ENCODE measurements at places on chromosomes 6 and 20. TPM values are rescaled to one million over a fixed set of nuclear protein-coding genes. Genes with fewer than 3 reads are reported as not detected.

GRCh38 chr6:141475259-141475658, 657.5 kb upstream of the GJE1 start:
- DNase-seq, result no peak

GRCh38 chr20:32510601-32511357, 74.4 kb downstream of the NOL4L start:
- peak; percentile 46 for DNase-seq

DNA sequence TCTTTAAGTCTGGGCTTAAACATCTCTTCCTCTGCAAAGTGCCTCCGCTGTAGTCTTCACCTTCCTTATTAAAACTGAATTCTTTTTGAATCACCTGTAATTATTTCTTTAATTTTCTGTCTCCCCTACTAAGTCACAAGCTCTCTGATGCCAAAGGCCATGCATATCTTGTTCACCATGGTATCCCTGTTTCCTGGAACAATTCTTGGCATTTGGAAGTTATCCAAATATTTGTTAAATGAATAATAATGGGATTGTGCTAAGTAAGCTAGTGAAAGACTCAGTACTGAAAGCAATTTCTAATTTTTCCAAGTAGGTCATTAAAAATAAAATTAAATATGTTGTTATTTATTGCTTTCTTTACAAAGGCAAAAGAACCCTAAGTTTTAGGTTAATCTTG, 12.2 kb downstream of the SNAP91 start:
- no peak for DNase-seq

DNA sequence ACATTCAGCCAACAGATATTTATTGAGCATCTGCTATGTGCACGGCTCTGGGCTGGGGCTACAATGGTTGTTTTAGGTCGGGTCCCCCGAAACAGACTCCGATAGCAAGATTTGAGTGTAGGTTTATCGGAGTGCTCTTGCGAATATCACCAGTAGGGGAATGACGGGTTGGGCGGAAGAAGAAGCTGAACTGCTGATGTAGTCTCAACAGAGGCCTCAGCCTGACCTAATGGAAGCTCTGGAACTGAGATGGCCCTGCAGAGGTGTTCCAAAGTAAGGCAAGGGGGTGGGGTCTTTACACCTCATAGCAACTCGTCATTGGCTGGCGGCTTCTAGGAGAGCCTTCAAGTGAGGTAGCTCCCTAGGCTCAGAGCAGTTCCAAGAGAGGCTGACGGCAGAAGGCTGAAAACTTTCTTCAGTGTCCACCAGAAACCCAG, 1.1 kb downstream of the L3MBTL1 start:
- DNase-seq, result no peak

- no peak for DNase-seq
Measured at GRCh38 chr20:47263465-47264084, 92.9 kb downstream of the ZMYND8 start.

- no peak for DNase-seq
Measured at GRCh38 chr6:150770637-150771036, 94.9 kb upstream of the MTHFD1L start.

GRCh38 chr6:158552796-158553138, 7.1 kb upstream of the TMEM181 start:
- DNase-seq, result no peak

- DNase-seq, result no peak
Measured at GRCh38 chr20:33875055-33875454, 63.9 kb downstream of the CHMP4B start.

- no peak for DNase-seq
Measured at GRCh38 chr6:21107796-21108195, 485.8 kb upstream of the SOX4 start.

DNA sequence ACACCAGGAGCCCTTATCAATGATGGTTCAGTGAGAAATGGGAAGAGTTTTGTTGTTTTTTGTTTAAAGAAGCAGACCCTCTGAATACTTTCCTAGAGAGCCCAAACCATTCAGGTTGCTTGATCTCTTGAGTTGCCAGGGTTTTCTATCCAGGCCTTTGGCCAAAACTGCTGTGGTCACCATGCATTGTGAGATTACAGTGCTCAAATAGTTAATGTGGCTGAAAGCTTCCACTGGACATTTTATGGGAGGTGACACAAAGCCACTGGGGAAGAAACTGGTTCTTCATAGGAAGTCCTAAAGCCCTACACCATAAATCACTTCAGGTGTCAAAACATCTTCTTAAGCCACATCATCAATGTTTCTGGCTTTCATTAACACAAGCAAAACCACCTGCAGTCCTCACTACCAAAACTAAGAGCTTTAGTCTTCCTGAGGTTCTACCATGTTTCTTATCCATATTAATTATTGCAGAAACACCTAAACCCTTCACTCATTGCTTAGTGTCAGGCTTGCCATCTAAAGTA, 101.6 kb downstream of the IBTK start:
- no peak for DNase-seq

DNA sequence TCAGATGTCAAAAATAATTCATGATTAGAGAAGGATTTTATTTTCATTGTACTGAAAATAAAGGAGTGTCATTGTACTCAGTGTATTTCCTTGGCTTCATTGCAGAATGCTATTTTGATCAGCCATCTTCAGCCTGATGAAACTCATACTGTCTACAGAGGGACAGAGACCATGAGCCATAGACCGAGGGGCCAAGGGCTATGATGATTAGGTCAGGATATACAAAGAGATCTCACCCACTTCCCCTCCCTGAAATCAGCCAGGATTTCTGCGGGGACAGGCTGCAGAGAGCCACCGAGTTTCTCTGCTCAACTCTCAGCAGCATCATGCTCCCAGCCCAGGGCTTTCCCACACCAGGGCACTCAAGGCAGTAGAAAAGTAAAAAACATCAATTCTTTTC, 47.0 kb downstream of the ALDH8A1 start:
- DNase-seq, result no peak

GRCh38 chr6:106117579-106117978, 31.4 kb downstream of the PRDM1 start:
- DNase-seq, result no peak

DNA sequence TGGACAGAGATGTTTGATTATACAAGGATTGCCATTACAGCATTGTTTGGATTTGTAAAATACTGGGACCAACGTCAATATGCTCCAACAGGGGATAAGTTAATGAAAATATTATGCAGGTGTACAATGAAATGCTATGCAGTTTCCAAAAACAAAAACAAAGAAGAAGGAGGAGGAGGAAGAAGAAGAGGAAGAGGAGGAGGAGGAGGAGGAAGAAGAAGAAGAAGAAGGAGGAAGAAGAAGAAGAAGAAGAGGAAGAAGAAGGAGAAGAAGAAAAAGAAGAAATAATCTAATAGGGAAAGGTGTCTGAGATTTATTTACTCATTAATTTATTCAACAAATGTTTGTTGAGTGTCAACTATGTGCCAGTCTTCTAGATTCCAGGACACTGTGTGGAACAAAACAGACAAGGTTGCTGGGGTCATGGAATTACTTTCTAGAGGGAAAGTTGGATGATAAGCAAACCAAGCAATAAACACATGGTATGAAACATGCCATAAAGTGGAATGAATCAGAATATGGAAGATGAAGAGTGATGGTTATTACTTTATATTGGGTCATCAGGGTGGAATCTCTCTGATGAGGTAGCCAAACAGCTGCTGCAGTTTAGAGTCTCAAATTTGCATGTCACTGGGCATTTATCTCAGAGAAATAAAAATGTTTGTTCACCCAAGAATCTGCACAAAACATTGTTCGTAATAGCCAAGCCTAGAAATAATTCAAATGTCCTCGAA, 6.3 kb upstream of the TRIM27 start:
- no peak for DNase-seq

- DNase-seq, result no peak
Measured at GRCh38 chr6:65064844-65065243, 642.2 kb downstream of the EYS start.

DNA sequence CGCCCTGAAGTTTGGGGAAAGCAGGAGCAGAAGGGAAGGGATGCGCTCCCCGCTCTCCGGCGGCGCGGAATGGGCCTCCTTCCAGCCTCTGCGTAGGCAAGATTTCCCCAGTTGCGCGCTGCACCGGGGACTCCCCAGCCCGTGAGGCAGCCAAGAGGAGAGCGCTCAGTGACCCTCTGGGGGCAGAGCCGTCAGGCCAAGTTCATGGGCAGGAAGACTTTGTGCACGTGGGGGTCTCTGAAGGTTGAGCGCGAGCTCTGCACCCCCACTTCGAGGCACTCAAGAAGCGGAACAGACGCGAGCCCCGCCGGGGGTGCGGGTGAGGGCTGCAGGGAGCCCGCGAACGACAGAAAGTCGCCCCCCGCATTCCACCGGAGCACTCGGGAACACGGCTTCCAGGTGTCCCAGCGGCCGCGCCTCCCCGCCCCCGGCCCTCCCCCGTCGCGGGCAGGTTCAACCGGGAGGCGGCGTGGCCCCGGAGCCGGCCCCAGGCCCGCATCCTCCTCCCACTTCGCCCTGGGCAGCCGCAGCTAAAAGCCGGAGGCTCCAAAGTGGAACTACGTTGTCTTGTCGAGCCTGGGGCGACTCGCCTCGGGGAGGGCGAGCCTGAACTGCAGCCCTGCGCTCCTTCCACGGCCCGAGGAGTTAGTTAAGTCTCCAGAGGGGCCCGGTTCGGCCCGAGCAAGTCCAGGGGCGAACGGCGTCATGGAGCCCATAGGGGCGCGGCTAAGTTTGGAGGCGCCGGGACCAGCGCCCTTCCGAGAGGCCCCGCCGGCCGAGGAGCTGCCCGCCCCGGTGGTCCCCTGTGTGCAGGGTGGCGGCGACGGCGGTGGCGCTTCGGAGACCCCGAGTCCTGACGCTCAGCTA, at the start of gene PPP1R3G:
Gene PPP1R3G (plus strand): TSS at position 561 of the 867 bp plus-strand sequence. CDS start 145 bp downstream, at position 706.
- peak; percentile 55 for DNase-seq

DNA sequence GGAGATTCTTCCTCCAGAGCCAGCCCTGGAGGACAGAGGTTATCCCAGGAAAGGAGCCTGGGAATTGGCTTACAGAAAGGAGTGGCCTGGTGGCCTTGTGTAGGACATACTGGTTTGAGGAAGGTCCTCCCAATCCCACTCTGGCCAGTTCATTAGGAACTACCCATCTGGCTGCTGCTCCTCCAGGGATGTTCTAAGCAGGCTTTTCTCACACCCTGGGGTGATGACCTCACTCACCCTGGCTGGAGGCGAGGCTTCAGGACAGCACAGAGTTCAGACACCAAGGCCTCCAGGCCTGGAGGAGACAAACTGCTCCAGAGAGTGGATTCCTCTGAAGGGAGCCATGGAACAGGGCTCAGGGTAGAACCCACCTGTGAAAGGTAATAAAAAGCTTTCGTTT, 8.9 kb downstream of the GNMT start:
- DNase-seq, result no peak

GRCh38 chr6:6631534-6632276, 43.2 kb downstream of the LY86 start:
- no peak for DNase-seq

GRCh38 chr6:155259204-155259603, 4.6 kb upstream of the CLDN20 start:
- no peak for DNase-seq

DNA sequence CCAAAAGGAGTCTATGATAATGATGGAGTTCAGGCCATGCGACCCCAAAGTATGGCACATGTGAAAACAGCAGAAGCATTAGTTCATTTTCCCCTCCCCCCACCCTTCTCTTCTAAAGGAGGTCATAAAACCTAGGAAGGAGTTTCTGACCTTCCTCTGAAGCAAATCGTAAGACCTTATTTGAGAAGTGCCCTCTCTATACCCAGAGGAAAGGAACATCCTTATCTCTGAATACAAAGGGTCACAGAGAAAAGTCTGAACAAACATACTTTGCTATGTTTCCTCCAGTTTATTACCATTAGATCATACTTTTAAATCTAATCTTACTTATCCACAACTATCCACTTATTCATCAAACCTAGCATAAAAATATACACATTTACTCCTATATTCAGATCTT, 48.6 kb downstream of the SLX4IP start:
- no peak for DNase-seq

- no peak for DNase-seq
Measured at GRCh38 chr6:139568956-139569538, 194.6 kb upstream of the CITED2 start.

- no peak for DNase-seq
Measured at GRCh38 chr6:92892626-92893170, 526.7 kb downstream of the EPHA7 start.

DNA sequence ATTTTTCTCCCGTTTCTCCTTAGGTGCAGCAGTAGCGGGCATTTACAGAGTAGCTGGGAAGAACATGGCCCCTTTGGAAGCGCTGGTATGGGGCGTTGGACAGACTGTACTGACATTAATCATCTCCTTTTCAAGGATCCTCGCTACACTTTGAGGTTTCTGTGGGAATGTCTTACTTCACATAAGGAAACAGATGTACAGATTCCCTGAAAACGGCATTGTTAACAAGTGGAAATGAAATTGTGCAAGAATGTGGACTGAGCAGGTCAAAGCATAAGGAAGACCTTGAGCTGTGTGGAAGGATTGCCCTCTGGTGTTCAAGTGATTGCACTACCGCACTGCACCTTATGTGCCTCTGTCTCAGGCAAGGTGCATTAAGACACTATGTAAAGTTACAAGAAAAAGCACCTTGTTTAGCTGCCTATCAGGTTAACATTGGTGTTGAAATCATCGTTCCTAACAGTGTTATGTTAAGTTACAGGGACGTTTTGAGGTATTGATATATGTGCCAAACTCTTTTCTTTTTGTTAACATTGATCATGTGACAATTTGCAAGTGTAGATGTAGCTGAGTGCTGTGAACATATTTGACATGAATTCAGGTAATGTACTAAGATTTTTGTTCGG, 38.0 kb downstream of the TMEM170B start:
- no peak for DNase-seq

DNA sequence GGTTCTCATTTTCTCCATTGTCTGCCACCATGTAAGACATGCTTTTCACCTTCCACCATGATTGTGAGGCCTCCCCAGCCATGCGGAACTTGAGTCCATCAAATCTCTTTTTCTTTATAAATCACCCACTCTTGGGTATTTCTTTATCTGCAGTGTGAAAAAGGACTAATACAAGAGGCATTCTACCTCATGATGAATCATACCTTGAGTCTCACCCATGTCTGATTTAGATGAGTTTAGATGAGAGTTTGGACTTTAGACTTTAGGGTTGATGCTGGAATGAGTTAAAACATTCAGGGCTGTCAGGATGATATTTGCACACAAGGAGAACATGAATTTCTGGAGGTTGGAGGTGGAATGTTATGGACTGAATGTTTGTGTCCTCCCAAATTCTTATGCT, 545.6 kb downstream of the C6orf118 start:
- no peak for DNase-seq

DNA sequence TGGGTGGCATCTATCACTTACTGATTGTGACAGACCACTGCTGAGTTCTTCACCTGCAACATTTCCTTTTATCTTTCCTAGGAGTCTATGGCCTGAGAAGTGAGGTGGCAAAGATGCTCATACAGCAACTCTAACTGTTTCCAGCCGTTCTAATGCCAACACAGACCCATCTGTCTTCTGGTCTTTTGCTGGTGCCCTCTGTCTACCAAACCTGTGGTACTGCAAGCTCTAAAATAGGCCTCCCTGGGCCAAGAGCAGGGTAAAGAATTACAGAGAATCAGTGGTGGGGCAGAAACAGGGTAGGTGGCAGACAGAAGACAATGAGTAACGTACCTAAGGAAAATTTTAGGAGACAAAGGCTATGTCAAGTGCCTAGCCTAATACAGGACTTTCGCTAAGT, 611.0 kb upstream of the FLRT3 start:
- no peak for DNase-seq

The C20orf141 gene
- not detected for total RNA-seq

The COL20A1 gene
- 0.26 TPM for total RNA-seq

The B3GAT2 gene
- not detected for total RNA-seq

The MCCD1 gene
- not detected for total RNA-seq

The SOBP gene
- total RNA-seq, result 1.4 TPM
